ENCODE measurements at places on chromosomes 5 and 9.

DNA sequence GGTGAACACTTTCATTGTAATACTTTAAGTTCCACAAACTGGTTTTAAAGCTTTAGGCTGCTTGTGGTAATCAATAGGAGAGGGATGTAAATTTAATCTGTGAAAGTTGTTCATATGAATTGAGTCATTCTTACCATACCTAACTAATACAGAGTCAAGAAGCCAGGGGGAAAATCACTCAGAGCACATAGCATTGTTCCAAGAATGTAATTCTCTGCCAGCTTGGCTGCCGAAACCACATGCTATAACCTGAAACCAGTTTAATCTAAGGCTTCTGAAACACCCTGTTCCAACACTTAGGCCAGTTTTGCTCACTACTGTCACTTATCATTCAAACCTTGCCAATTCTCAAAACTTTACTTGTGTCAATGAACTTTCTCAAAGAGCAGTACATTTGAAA, 528.8 kb upstream of the GRAMD2B start:
- no peak for DNase-seq

DNA sequence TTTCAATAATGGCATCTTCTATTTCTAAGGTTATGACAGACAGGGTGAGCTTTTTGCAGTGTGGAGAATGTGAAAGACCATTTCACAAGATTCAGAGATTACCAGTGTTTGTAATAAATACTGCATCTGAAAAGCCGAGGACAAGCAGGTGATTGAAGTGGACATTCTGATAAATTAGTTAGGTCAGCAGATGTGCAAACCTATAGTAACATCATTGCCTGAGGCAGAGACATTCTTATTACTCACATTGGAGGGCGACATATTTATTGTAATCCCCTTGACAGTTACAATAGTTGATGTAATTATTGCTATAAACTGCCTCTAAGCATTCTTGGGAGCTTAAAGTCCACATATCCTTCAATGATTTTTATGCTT, 3.3 kb downstream of the RASGRF2 start:
- DNase-seq, result no peak

DNA sequence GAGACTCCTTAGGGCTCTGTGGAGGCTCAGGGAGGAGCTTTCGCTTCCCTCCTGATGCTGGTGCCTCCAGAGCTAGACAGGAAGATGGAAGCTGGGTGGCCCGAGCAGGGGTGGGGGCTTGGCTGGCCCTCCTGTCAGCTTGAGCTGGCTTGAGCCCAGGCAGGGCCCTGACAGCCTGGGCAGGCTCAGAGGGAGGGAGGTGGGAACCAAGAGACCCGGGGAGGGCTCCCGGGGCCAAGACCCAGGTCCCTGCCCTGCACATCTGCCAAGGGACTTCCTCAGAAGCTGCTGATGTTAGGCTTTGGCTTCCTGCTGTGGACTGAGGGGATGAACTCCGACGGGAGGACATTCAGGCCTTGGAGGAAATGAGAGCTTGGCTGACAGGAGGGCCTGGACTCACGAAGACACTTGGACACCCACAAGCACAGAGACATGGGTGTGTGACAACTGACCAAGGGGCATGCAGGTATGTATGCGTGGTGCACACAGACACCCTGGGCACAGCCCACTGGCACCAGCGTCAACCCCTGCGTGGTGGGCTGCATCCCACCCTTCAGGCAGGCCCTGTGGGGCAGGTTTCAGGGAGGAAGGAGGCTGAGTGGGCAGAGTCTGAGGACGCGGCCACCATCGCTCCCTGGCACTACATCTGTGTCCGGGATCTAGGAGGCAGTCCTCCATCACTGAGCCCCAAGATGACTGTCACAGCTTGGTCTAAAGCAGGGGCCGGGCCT, 1.7 kb upstream of the LTC4S start:
- peak; percentile 56 for DNase-seq

GRCh38 chr5:543755-544674, 19.8 kb upstream of the SLC9A3 start:
- no peak for DNase-seq

- no peak for DNase-seq
Measured at GRCh38 chr5:101473483-101473882, 570.4 kb upstream of the ST8SIA4 start.

- no peak for DNase-seq
Measured at GRCh38 chr9:131441441-131441840, 47.6 kb downstream of the PRRC2B start.

GRCh38 chr9:109517901-109518377, 19.8 kb upstream of the PTPN3 start:
- no peak for DNase-seq

DNA sequence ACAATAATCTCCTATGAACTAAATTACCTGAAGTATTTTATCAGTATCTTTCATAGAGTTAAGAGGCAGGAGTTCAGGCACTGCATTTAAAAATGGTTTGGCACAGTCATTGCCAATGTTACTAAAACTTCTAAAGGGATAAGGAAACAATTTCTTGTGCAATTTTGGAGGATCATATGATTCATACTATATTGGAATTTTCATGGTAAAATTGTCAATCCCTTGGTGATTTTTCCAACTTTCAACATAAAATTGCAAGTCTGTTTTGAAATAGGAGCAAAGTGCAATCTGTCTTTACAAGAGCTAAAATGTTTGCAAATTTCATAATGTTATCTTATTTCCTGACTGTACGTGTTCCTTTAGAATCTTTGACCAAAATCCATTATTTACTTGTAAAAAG, 211.1 kb downstream of the DMRTA1 start:
- no peak for DNase-seq

GRCh38 chr5:173907686-173908371, 19.7 kb downstream of the CPEB4 start:
- no peak for DNase-seq

GRCh38 chr5:118616281-118616680, 372.1 kb downstream of the DTWD2 start:
- no peak for DNase-seq

- DNase-seq, result no peak
Measured at GRCh38 chr9:121353241-121354061, 16.6 kb downstream of the STOM start.

GRCh38 chr5:43409809-43410271, 2.4 kb downstream of the CCL28 start:
- DNase-seq, result no peak

- DNase-seq, result peak; percentile 94
Measured at GRCh38 chr9:129885670-129886106, 50.4 kb downstream of the USP20 start.

GRCh38 chr5:146073239-146073900, 32.0 kb downstream of the PLAC8L1 start:
- peak; percentile 42 for DNase-seq

- DNase-seq, result no peak
Measured at GRCh38 chr5:178538741-178539229, 51.4 kb downstream of the COL23A1 start.

GRCh38 chr9:99035313-99035712, 69.6 kb upstream of the TGFBR1 start:
- no peak for DNase-seq

GRCh38 chr9:89482056-89482851, 15.7 kb downstream of the SEMA4D start:
- no peak for DNase-seq

GRCh38 chr9:68454579-68455334, 85.9 kb downstream of the TMEM252 start:
- no peak for DNase-seq

GRCh38 chr5:132010645-132010988, 841 bp downstream of the ACSL6 start:
- DNase-seq, result peak; percentile 68

DNA sequence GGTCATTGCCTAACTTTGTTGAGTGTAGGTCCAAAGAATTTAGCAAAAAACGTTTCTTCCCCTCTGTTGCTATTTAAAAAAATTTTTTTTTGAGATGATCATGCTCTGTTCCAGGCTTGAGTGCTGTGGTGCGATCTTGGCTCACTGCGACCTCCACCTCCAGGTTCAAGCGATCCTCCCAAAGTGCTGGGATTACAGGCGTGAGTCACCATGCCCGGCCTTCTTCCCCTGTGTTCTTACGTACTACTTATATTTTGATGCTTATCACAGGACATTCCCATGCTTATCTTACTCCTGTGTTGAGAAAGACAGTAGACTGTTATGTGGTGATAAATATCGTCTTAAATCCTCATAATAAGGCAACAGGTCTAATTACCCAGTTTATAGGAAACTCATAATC, 2.5 kb downstream of the ACER2 start:
- no peak for DNase-seq

DNA sequence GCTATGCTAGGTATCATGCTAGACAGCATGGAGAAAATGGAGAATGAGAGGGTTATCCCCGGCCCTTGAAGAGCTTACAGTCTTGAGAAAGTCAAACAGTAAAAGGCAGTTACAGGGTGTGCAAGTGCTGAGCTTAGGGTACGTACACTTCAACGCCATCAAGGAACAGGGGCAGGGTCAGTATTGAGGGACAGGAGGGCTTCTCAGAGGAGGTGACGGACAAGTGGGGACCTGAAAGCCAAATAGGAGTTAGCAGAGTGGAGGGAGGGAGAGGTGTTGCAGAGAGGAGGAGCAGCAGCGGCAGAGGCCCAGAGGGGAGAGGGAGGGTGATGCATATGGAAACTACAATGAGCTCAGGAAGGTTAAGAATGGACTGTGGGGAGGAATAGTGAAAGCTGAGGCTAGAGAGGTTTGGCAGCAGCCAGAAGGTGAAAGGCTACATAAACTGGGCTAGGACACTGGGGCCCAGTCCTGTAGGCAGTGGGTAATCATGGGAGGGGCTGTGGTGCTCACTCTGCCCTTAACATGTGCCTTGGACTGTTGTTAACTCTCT, 88.0 kb downstream of the NRG2 start:
- DNase-seq, result peak; percentile 65

GRCh38 chr9:125446561-125447094, 185.0 kb downstream of the GAPVD1 start:
- peak; percentile 29 for DNase-seq

GRCh38 chr5:116747881-116748280, 173.3 kb upstream of the SEMA6A start:
- DNase-seq, result no peak

- peak; percentile 51 for DNase-seq
Measured at GRCh38 chr9:134190232-134191121, 26.1 kb upstream of the RNU6ATAC start.

GRCh38 chr9:104304925-104305324, 199.1 kb upstream of the OR13F1 start:
- no peak for DNase-seq

Data from H7 (cell line).